CD4-positive, alpha-beta T cell treated with Interleukin-4 for 4 hours (primary cell): ENCODE measurements at places on chromosomes 7 and 10.

GRCh38 chr7:108434010-108434409 lies 22.2 kb downstream of the NRCAM start:
- DNase-seq = no peak

DNA sequence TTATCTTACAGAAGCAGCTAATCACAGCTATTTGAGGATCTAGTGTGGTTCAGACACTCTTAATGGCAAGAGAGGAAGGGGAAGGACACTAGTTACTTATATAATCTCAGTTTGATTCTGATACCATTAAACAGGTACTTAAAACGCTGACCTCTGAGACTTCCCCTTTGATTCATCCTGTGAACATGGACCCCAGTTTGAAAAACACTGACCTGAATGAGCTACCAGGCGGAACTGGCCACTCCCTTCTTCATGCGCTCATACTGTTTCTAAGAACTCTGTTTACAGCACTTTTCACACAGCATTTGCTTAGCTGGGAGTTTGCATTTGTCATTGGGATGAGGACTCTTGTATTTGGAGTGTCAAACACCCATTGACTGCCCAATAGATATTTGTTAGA lies 45.7 kb downstream of the BEND7 start:
- no peak for DNase-seq

DNA sequence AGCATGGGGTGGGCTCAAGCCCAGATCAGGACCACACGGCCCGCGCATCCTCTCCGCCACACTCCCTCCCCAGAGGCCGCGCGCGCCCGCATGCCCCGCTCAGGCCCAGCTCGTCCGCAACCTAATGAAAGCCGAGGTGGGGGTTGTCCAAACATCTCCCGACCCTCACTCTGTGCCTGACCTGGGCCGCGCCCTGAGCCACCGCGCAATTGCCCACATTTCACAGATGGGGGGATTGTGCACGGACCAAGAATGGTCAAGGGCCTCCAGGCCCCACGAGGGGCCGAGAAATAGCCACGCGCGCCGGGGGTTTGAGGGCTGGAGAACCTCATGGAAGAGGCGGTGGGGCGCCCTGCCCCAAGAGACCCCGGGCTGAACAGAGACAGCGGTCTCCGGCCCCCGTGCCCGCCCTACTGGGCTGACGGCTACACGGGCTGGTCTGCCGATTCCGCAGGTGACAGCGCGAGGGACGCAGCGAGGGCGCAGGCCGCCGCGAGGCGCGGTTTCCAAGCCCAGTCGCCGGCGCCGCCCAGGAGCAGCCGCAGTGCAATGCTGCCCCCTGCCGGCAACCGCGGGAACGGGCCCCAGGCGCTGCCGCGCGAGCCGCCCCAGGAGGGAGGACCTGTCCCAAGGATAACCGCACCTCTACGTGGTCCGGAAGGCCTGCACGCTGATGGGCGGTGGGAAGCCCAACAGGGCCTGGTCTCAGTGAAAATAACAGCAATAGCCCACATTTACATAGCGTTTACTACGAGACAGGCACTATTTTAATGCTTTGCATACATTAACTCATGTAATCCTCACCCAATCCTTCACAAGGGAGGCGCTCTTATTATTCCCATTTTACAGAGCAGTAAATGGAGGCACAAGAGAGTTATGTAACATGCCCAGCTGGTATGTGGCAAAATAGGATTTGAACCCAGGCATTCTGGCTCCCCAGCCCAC lies 10.5 kb upstream of the GRID1 start:
- peak; percentile 70 for DNase-seq

GRCh38 chr7:134736381-134736780 lies 43.1 kb upstream of the CALD1 start:
- no peak for DNase-seq

GRCh38 chr10:72171175-72171630 lies 44.6 kb upstream of the ANAPC16 start:
- no peak for DNase-seq

DNA sequence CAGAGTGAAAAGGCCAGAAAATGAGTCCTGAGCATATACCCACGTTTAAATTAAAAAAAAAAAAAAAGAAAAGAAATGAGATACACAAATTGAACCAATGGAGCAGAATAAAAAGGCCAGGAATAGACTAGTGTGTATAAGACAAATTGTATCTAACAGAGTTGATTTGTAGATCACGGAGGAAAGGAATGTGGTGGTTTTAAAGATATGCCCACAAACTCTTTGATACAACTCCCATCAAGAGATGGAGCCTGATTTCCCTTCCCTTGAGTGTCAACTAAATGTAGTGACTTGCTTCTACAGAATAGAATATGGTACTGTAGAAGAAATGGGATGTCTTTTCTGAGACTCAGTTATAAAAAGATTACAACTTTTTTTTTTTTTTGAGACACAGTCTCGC lies 10.4 kb downstream of the SYPL1 start:
- DNase-seq = no peak

- no peak for DNase-seq
Measured at GRCh38 chr7:69448071-69448470, 150.2 kb upstream of the AUTS2 start.

DNA sequence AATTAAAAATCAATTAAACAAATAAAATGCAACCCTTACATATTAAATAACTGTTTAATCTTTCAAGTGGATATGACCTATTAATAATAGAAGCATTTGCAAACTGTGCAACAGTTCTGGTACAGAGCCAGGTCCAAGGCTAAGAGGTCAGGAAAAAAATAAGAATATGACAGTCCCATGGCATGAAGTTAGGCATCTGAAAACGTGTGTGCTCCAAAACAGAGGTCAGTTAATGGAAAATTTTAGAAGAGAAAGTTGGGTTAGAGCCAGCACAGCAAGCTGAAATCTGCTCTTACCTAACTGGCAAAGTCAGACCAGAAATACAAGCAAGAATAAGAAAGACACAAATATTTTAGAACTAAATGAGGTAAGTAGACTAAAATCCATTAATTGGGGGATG lies 757.7 kb downstream of the GRM8 start:
- no peak for DNase-seq

DNA sequence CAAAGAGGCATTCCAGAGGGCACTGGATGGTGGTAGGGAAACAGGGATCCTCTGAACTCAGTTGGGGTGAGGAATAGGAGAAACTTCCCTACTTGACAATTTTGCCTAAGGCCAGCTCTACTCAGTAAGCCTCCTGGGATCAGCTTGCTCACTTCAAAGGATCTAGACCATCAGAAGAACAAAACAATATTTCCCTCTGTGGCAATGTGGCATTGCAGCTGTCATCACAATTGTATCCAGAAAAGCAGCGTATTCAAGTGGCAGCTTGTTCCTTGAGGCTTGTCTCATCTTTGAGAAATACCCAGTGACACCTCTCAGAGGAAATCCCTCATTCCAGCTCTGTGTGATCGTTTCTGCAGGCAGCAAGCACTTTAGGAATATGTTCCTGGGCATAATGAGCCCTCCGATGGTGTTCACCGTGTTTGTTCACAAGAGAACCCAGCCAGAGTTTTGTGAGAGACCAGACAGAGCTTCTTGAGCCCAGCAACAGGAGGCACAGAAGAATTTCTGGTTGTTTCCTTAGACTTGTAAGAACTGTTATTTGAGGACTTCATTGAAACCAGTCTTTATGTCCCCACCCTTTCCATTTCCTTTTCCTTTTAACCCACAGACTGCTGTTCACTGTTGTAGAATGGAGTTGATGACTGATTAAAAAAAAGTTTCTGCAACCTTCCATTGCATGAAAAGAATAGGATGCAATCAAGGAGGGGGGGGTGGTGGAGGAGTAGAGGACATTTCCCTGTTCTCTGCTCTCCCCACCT lies 747.3 kb downstream of the LRMDA start:
- no peak for DNase-seq

DNA sequence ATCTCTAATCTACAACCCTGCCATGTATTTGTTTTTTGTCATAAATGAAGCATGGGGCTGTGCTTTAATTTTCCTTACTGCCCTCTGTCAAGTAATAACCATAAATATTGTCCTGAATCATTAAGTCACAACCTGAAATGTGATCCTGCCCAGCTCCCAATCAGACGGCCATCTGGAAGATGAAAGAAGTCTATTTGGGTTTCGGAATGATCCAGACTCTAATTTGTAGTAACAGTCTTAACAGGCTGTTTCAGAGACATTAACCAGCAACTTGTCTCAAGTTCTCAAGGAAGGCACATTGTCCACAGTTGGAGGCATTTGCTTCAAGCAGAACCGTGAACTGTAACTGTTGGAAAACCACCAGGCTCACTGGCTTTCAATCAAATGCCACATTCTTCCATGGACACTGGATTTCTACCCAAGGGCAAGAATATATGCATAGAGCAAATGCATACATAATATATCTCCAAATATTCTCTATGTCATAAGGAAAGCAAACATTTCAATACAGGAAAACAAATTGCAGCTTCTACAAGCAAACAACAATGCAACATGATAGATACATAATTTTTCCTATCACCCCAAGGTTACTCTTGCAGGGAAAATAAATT lies 405.2 kb upstream of the NPVF start:
- DNase-seq = no peak

GRCh38 chr7:26398427-26398755 lies 106.7 kb downstream of the SNX10 start:
- DNase-seq = no peak

DNA sequence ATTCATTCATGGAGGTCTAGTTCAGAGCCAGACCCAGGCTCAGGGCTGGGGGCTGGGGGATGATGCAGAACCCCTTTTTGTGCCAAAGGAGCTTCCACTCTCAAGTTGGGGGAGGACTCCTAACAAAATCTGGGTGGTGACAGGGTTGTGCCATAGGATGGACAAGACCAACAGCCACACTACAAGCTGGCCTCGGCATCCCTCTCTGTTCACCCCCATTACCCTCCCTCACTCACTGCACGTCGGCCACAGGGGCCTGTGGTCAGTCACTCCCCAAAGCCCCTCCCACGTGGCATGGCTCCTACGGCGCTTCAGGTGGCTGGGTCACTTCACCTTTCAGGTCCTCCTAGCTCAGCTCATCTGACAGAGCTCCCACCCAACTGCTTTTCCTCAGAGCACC lies 348.7 kb upstream of the ZMIZ1 start:
- DNase-seq = no peak

GRCh38 chr10:80463868-80464267 lies 9.8 kb downstream of the TSPAN14 start:
- no peak for DNase-seq

GRCh38 chr7:138979226-138979979 lies 1.8 kb downstream of the KIAA1549 start:
- no peak for DNase-seq

DNA sequence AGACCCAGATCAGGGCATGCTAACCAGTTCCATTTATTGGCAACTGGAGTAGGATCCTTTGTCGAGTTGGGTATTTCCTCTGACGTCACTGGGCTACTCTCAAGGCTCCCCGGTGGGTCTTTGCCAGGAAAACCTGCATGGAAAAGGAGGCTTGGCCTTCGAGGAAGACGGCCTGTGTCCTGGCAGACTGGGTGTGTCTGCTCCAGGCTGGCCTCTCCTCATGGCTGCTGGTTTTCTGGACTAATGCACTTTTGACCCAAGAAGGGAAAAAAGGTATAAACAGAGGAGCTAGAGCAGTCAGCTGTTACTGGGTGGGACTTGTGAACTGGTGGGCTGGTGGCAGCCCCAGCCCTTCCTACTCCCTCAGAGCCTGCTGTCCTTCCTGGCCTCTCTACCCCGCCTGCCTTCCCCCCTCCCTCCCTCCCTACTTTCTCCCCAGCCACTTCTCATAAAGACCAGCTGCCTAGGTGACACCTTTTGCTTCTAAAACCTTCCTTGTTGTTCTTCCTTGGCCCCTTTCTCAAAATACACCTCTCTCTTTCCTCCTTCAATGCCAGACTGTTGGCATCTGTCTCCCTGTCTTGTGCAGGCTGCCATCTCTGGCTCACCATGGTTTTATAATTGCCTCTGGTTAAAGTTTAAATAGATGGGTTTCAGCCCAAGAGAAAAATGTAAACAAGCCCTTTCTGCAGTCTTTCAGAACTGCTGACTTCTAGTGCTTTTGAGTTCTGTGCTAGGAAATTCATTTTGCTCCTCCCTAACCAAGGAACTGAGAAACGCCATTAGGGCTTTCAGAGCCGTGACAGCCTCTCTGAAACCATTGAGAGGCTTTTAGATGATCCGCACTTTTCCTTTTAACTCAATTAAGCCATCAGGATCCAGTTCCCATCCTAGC lies 101.8 kb upstream of the MKLN1 start:
- DNase-seq = no peak

GRCh38 chr10:120368338-120368737 lies 88.7 kb upstream of the PLPP4 start:
- DNase-seq = no peak

- DNase-seq = peak; percentile 4
Measured at GRCh38 chr10:120423431-120424197, 33.4 kb upstream of the PLPP4 start.

- no peak for DNase-seq
Measured at GRCh38 chr7:139300390-139300789, 40.7 kb upstream of the FMC1 start.

- no peak for DNase-seq
Measured at GRCh38 chr7:69600710-69601519, 2.6 kb downstream of the AUTS2 start.

GRCh38 chr7:6578114-6579084 lies 1.1 kb downstream of the ZDHHC4 start:
- no peak for DNase-seq

DNA sequence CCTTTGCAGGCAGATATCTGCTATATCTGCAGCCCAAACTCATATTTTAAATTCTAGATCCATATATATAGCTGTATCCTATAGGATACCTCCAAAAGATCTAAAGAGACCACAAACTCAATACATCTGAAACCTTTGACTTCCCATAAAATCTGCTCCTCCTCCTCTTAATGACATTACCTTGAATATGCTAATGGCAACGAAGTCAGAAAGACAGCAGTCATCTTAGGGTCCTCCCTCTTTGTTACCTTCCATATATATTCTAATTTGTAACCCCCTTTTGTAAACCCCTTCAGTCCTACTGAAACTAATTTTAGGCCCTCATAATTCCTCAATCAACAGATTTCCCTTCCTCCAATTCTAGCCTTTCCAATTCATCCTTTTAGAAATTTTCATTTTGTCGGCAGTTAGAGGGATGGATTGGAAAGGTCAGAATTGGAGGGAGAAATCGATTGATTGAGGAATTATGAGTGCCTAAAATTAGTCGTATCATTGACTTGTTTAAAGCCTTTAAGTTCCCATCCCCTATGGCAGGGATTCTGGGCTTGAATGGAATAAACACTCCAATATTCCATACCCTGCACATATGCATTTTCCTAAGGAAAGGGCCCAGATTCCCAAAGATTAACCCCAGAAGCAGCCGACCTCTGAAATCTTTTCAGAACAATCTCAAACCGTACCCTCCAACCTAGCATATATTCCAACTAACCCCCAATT lies 2.4 kb downstream of the SYPL1 start:
- DNase-seq = no peak

GRCh38 chr7:72053292-72053691 lies 358.8 kb downstream of the CALN1 start:
- DNase-seq = no peak

DNA sequence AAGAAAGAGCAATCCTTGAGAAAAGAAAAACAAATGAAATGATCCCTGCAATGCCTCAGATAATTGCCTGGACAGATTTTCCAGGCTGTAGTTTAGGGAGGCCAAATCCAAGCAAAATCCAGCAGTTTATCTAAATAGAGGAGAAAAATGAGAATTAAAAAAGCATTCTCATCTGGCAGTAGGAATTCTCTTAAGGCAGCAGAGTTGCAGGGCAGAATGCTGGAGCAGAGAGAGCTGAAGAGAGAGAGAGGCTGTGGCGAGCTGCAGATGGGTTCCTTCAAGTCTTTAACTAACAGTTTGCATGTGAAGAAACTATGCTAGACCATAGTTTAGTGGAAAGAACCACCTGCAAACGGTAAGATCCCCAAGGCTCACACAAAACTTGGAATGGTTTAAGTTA lies 6.0 kb upstream of the LIPA start:
- no peak for DNase-seq
